ENCODE measurements at places on chromosomes 6 and 20.
A peak's percentile ranks its signal among the peaks of the same experiment; 100 is the strongest.

- no peak for DNase-seq
Observed at GRCh38 chr20:36487069-36487468, 54.2 kb upstream of the MYL9 start.

- peak; percentile 25 for DNase-seq
Observed at GRCh38 chr6:79949233-79949632, 1.9 kb upstream of the ELOVL4 start.

DNA sequence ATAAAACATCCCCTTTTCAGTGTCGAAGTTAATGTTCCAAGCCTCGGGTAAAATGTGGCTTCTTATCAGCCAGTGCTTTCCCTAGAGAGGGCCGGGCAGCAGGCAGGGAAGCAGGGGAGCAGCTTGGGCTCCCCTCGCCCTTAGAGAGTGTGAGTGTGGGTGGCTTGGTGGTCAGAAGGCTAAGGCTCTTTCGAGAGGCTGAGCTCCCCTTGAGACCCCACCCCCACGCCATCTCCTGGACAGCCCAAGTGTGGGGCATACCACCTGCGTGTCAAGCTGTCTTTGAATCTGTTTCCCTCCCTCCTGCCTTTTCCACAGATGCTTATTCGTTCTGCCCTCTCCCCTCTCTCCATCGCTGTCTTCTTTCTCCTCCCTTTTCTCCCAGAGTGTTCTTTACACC lies 95.1 kb upstream of the FOXP4 start:
- no peak for DNase-seq

- no peak for DNase-seq
Observed at GRCh38 chr6:40932366-40932765, 106.7 kb downstream of the UNC5CL start.

- DNase-seq, result peak; percentile 90
Observed at GRCh38 chr20:45336530-45337366, 11.5 kb downstream of the SDC4 start.

GRCh38 chr6:127119102-127120022 lies 891 bp downstream of the RSPO3 start:
- DNase-seq, result peak; percentile 59

DNA sequence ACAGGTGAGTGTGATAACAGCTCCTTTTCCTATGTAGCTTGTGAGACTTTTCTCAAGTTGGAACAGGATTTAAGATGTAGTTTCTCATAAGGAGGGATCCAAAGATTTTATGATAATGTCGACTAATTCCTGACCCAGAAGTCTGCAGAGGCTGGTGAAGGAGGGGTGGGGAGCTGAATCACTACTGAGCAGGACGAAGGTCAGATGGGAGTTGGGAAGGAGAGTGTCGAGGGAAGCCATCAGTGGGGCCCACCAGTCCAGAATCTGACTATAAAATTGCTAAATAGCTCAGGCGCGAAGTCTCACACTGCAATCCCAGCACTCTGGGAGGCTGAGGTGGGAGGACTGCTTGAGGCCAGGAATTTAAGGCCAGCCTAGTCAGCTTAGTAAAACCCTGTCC lies 32.3 kb upstream of the CDYL start:
- no peak for DNase-seq

- DNase-seq, result no peak
Observed at GRCh38 chr20:47638851-47639250, 137.2 kb downstream of the NCOA3 start.

GRCh38 chr6:148855744-148856143 lies 108.9 kb downstream of the UST start:
- DNase-seq, result no peak

DNA sequence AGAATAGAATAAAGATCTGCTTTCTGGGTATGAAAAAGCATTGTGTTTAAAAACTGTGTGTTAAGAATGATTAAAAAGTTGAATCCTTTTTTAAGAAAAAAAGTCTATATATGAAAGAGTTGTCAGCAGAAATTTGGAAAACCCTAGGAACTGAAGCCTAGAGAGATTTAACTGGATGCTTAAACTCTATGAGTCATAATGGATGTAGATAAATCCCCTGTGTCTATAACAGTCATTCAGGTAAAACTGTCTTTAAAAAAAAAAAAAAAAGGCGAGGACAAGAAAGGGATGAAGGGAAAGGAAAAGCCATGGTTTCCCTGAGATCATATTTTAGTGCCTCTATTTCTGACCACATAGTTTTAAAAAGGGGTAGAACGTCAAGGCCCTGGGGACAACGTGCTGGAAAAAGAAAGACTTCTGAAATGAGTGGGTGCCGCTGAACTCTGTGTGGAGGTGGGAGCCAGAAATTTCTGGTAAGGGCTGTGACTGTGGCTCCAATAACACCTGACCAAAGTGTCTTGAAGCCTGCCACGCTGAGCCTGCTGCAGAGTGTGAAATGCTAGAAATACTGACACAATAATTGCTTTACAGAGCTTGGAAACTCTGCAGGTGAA lies 302.6 kb upstream of the ARID1B start:
- no peak for DNase-seq

DNA sequence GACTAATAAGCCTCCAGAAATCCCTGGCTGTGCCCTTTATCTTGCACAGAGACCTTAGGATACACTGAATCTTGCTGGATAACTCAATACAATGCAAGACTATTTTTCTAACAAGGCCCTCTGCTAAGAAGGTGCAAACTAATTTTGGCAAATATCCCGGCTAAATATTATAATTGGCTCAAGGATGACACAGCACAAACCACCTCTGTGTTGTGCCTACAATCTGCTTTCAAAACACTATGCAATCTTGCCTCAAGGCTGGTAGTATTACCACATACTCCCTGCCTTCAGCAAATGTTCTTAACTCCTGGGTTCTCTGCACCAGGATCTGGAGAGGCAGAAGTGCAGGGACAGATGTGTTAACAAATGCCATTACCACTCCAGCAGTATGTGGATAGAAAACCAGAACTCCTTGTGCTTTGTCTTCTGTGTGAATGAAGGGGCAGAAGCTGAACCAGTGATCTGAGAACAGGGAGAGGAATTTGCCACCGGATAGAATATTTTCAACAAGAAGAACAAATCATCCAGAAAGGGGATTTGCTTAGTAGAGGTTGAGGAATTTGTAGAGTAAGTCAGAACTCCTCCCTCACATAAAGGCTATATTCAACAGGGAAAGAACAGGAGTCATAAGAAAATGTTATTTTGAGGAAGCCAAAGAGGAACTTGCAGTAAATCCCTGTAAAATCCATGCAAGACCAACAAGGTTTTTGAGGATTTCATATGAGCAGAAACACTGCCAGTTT lies 74.1 kb upstream of the SLC4A11 start:
- peak; percentile 66 for DNase-seq

DNA sequence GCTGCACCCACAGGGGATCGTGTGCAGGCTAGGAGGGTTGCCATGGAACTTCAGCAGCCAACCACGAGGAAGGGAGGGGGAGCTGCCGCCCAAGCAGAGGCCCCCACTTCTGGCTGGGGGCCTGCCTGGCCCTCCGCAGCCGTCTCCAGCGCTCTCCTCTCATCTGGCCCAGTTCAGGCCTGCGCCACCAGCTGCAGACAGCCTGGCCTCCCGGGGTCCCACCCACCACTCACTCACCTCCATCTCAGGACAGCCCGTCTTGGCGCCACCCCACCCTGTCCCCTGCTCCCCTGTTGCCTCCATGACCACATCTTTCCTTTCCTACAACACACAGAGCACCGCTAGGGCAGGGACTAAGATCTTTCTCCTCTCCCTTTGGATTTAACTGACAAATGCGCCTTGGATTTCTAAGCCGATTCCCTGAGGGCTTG lies 98.7 kb downstream of the ANKRD60 start:
- DNase-seq, result no peak

GRCh38 chr6:4759997-4760396 lies 16.2 kb upstream of the CDYL start:
- DNase-seq, result no peak

GRCh38 chr20:18585134-18585533 lies 2.7 kb upstream of the DTD1 start:
- DNase-seq, result no peak

DNA sequence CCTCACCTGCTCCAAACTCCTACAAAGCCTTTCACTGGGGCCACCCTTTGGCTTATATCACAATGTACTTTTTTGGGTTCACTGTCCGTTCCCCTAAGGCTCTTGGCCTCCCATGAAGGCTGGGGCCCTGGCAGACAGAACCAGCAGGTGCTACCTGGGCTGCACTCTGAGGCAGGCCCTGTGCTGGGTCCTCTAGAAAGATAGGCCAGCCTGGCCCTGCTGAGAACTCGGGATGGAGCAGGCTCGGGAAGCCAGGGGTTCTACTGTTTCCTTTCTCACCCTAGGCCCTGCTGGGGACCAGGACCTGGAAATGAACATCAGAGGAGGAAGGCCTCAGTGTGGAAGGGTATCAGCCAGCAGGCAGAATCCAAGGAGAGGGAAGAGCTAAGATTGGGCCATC lies 79.5 kb downstream of the MRPL14 start:
- no peak for DNase-seq

GRCh38 chr20:19347943-19348456 lies 135.6 kb downstream of the SLC24A3 start:
- DNase-seq, result no peak

GRCh38 chr20:58017231-58017969 lies 211.1 kb downstream of the ANKRD60 start:
- DNase-seq, result peak; percentile 88

GRCh38 chr6:159168536-159169192 lies 536 bp upstream of the FNDC1 start:
- peak; percentile 80 for DNase-seq

GRCh38 chr20:37414224-37415035 lies 68.5 kb downstream of the SRC start:
- DNase-seq, result no peak

DNA sequence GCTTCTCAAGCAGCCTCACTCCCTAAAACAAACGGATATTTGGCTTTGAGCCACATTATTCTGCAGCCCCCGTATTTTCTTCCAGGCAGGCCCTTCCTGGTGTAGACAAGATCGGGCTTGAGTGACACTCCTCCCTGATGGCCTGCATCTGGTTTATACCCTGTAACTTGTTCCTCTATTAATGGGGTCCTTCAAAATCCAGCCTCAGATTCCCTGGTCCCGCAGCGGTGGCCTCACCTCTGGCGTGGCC lies 375 bp upstream of the TMEM14C start:
- no peak for DNase-seq

GRCh38 chr6:23145781-23146180 lies 576.4 kb downstream of the HDGFL1 start:
- DNase-seq, result peak; percentile 13

- no peak for DNase-seq
Observed at GRCh38 chr6:44306710-44307109, 6.4 kb downstream of the AARS2 start.

- DNase-seq, result no peak
Observed at GRCh38 chr20:62820208-62820961, 3.5 kb downstream of the COL9A3 start.

DNA sequence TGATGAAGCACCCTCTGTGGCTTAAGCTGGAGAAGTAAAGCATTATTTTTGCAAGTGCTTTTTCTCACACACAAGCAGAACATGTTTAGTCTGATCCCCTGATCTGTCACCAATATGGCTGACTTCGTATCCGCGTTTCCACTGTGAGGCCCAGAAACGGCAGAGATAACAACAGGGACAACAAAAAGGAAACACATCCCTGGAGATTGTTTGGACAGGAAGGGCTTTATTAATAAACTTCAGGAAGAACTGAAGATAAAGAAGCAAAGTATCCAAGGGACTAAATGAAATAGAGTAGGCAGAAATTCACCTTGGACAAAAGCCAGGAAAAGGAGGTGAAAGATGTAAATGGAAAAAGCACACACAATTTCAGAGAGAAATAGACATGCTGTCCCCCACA lies 49.2 kb downstream of the RARS2 start:
- no peak for DNase-seq

DNA sequence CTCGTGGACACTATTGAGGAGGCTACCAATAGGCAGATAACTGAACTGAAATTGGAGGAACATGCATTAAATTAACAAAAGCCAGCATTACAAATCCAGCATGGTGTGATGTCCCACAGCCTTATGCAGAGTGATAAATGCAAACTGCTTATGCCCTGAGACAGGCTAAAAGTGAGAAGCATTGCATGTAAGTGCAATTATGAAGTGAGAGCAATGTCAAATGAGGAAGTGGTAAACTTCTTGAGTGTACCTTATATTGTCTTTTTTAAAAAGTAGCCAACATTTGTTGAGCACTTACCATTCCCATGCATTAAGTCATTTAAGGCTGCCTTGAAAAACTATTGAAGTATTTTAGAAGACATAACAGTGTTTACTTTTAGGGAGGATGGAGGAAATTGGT lies 212.2 kb downstream of the TBC1D7 start:
- no peak for DNase-seq

- DNase-seq, result no peak
Observed at GRCh38 chr6:144898741-144899140, 613.6 kb downstream of the UTRN start.

DNA sequence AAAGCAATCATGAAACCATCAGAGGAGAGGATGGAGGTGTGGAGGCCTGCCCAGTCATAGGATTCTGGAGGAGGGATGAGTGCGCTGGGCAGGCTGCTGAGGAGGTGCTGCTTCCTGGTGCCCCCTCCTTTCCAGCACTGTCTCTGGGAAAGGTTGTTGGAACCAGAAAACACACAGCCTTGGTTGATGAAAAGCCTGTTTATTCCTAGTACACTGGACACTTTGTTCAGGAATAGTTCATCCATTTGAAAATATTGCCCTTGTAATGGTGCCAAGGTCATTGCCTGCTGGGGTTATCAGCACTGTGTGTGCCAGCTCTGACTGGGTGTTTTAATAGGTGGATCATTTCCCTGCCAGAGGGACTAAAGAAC lies 83.7 kb upstream of the ARMC2 start:
- DNase-seq, result no peak

DNA sequence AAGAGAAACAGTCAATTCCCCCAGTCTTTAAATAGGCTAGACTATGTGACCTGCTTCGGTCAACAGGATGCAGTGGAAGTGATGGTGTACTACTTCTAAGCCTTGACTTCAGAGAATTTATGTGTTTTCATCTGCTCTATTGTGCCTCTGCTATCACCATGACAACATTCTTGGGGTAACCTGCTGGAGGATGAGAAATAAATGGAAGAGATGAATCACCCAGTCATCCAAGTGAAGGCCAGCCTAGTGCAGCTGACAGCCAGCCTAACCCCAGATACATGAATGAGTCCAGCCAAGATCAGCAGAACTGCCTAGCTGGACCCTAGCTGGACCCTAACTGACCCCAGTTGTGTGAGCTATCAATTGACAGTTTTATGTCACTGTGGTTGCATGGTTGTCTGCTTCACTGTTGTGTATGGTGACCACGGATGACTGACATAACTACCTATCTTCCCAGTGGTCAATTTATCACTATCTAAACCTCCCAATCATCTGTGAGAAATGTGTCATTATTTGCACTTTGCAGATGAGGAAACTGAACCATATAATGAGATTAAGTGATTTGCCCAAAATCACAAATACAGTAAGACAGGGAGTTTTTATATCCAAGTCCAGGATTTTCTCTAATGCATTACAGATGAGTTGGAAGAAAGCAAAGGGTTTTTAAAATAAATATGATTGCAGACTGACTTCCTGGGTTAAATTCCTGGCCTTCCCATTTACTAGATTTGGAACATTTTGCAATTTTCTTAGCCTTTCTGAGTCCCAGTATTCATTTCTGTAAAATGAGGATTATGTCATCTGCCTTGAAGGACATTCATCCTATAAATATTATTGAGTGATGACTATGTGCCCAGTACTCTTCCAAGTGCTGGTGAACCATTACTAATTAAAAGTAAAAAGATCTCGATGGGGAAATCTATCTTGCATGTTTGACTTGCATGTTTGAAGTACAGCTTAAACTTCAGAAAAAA lies 136.4 kb upstream of the PLCB4 start:
- DNase-seq, result peak; percentile 76

All from AG20443 (cell line).